ENCODE measurements at places on chromosomes 7 and 10.

DNA sequence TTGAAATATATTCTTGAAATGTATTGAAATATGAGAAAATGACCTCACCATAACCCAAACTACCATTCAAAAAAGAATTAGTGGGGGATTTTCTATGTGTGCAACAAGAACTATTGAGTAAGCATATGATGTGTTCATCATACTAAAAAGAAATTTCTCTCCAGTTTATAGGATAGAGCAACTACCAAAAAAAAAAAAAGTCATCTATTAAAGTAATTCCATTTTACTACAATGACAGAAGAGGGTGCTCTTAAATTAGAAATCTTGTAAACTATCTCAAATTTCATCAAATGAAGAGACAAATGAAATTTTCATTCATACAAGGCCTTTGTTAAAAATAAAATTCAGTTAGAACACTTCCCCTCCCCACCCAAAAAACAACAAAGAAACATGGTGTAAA, 195.4 kb upstream of the PLXDC2 start:
- no peak for DNase-seq

GRCh38 chr10:104331208-104331838, 6.9 kb downstream of the ITPRIP start:
- no peak for DNase-seq

GRCh38 chr7:293681-294439, 3.9 kb downstream of the FOXL3 start:
- no peak for DNase-seq

GRCh38 chr10:98270073-98270740, 2.2 kb upstream of the LOXL4 start:
- DNase-seq = no peak

DNA sequence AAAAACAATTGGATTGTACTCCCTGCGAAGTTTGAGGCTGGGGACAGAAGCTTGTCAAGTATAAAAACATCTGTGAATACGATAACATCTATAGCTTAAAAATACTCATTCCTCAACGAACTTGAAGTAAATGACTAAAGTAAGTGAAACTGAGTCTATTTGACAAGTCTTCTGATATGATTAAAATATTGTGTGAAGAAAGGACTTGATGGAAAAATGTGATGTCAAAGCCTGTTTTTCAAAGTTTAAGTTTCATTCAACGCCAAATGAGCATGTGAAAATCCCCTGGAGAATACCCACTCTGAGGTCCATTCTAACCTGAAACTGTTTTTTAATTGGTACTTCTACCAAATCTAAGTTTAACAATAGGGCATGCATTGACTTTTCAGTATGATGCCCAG, 122.3 kb upstream of the MDFIC start:
- no peak for DNase-seq

- no peak for DNase-seq
Observed at GRCh38 chr10:77416311-77417135, 221.1 kb downstream of the KCNMA1 start.

DNA sequence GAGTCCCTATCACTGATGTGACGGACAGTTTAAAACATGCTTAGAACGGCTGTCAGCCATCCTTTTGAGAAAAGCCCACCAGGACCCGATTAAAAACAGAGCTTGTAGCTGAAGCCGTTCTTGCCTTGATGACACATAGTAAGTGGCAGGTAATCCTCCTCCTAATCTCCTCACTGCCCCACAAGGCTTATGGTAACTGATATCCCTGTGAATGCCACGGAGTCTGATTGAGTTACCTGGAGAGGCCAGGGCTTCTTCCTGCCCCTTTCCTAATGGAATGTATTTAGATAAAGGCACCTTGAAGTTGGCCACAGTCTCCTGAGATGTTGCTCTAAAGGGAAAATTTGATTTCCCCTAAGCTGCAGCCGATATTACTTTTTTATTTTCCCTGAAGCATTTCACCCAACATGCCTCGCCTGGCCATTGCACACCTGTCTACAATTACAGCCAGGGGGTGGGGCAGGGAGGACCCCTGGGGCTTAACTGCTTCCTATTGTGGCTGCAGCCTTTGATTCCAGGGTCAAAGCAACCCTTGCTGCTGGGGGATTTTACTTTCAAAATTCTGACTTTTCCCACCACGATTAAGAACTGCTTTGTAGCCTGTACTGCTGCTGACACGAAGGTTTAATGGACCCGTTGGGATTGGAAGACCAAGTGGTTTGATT, 169.0 kb upstream of the GPR26 start:
- DNase-seq = no peak

GRCh38 chr7:9718071-9718661, 1255.5 kb upstream of the PHF14 start:
- no peak for DNase-seq

GRCh38 chr10:128734161-128734560, 607.9 kb upstream of the MKI67 start:
- DNase-seq = no peak

All from CD4-positive, alpha-beta T cell treated with Interleukin-10 for 1 hour (primary cell).